Myocyte (in vitro differentiated cells): ENCODE measurements at places on chromosomes 5 and 9.

GRCh38 chr9:76255781-76256455 lies 138.3 kb downstream of the RFK start:
- peak; percentile 60 for DNase-seq

DNA sequence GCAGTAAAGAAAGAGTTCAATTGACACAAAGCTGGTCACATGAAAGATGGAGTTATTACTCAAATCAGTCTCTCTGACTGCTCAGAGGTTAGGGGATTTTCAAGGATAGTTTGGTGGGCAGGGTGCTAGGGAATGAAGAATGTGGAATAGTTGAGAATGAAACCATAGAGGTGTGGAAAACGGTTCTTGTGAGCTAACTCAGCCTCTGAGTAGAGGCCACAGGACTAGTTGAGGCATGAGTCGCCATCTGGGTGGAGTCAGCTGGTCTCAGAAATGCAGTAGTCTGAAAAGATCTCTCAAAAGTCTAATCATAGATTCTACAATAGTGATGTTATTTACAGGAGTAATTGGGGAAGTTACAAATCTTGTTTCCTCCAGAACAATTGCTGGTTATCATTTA lies 178.9 kb upstream of the SPEF2 start:
- DNase-seq = peak; percentile 2

DNA sequence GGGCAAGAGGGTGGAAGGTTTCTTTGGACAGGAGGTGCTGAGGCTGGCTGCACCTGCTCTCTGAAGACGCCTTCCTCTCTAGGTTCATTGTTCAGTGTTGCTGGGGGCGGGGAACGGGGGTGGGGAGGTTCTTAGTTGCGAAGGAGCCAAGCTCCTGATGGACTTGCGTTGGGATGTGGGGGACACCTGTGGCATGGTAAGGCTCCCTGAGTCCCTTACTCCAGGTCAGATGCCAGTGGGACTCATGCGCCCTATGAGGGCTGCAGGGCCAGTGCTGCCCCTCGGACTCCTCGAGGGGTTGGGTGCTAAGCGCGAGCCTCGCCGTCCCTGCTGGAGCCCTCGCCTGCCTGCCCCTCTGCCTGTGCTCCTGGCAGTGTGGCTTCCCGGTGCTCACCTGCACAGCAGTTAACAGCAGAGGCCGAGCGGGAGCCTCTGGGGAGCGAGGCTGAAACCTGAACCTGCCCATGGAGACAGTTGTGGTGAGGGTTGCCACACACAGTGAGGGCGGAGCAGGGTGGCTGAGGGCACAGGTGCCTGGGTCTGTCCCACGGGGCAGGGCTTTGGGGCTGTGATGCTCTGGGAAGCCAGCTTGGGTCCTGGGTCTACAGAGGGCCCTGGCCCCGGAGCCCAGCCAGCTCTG lies 5.5 kb downstream of the RNU6ATAC start:
- peak; percentile 56 for DNase-seq

GRCh38 chr5:30505014-30505886 lies 688.2 kb upstream of the CDH6 start:
- no peak for DNase-seq

- no peak for DNase-seq
Observed at GRCh38 chr9:99392986-99393385, 170.9 kb downstream of the SEC61B start.

DNA sequence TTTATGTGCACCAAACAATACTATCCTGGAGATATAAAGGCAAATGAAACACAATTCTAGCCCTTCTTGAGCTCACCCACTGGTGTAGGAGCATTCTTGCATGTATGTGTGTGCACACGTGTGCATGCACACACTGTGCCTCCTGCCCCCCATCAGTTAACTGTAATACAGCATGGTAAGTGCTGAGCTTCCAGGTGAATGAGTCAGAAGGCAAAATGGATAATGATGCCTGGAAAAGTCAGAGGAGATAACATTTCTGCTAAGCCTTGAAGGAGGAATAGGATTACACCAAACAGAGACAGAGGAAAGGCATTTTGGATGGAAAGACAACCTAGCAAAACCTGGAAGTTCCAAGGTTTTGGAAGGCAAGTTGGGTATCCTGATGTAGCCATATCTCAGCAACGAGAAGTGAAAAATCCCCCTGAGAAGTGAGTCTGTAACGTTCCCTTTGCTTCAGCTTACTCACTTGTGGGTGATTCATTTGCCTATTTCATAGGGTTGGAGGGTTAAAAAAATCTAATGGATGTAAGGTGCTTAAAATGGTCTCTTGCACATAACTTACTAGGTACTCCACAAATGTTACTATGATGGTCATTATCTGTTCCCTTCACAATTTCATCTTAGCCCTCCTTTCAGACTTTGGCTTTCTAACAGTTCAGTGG lies 101.4 kb upstream of the STC2 start:
- DNase-seq = no peak

- DNase-seq = peak; percentile 35
Observed at GRCh38 chr5:53373451-53374158, 106.8 kb upstream of the FST start.

DNA sequence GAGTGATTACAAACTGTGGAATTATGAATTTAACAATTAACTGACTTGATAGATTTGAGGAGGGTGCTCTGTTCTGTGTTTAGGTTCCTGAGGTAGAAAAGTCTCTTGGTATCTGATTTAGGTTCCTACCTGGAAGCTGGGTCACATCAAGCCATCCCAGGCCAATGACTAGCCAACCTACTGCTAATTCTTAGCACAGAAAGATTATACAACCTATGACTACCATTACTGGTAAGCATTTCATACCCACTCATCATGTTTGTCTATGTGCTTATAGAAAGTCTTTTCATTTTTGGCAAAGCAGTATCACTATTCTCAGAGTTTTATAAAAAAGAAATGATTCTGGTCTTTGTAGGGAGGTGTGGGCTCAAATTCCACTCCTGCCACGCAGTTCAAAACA lies 49.7 kb downstream of the GNAQ start:
- no peak for DNase-seq

- DNase-seq = no peak
Observed at GRCh38 chr5:73701566-73701965, 75.6 kb downstream of the ARHGEF28 start.

- no peak for DNase-seq
Observed at GRCh38 chr5:17896605-17897004, 262.3 kb downstream of the TAF11L14 start.

DNA sequence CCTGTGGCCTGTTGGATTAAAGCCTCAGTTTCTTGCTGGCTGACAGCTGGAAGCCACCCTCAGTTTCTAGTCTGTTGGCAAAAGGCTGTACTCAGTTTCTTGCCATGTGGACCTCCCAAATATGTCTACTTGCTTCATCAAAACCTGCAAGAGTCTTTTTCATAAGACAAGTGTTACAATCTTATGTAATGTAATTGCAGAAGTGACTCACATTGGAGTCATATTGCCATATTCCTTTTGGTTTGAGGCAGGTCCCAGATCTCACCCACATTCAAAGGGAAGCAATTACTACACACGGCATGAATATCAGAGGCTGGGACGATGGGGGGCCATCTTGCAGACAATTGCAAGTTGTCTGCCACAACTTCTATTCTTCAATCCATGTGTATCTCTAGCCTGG lies 286.7 kb upstream of the IL12B start:
- DNase-seq = peak; percentile 25

- no peak for DNase-seq
Observed at GRCh38 chr9:33931326-33931725, 114.4 kb downstream of the UBE2R2 start.

- peak; percentile 80 for DNase-seq
Observed at GRCh38 chr9:129412814-129413536, 207.9 kb downstream of the C9orf50 start.

GRCh38 chr5:111772456-111773122 lies 15.6 kb upstream of the NREP start:
- DNase-seq = no peak

DNA sequence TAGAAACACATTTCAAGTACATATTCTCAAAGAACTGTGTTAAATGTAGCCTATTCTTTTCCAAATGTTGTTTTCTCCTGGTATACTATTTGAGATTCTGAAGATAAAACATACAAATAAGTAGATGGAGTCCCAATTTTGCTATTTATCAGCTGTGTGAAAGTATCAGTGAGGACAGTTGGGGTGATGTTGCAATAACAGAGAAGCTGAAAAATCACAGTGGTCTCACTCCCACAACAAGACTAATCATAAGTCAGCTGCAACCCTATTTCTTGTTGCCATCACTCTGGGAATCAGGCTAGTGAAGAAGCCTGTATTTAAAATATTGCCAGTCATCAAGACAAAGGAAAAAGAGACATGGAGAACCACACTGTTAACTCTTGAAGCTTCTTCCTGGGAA lies 25.9 kb upstream of the LURAP1L start:
- DNase-seq = no peak

- DNase-seq = peak; percentile 81
Observed at GRCh38 chr9:33287087-33287490, 3.2 kb upstream of the NFX1 start.
